ENCODE measurements at places on chromosomes 5 and 9. TPM values are rescaled to one million over a fixed set of nuclear protein-coding genes. Genes with fewer than 3 reads are reported as not detected.

CNTLN gene
- total RNA-seq, result 6.6 TPM

FAM151B gene
- total RNA-seq, result 1.9 TPM

PCDHB2 gene
- total RNA-seq, result 2.3 TPM

CDKN2B gene
- total RNA-seq, result 3.1 TPM
